ENCODE measurements at places on chromosomes 16 and 17.
A peak's percentile ranks its signal among the peaks of the same experiment; 100 is the strongest.

DNA sequence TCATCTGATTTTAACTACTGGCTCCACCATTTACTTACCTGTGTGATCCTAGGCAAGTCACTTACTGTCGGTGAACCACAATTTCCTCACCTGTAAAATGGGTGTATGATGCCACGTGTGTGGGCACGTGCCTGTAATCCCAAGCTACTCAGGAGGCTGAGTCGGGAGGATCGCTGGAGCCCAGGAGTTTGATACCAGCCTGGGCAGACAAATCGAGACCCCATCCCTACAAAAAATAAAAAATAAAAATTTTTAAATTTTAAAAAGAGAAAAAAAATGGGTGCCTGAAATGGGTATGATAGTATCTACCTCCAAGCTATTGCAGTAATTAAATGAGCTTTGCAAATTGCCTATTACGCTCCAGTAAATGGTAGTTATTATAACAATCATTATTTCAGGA, 225.3 kb downstream of the CCDC182 start:
- no peak for DNase-seq

DNA sequence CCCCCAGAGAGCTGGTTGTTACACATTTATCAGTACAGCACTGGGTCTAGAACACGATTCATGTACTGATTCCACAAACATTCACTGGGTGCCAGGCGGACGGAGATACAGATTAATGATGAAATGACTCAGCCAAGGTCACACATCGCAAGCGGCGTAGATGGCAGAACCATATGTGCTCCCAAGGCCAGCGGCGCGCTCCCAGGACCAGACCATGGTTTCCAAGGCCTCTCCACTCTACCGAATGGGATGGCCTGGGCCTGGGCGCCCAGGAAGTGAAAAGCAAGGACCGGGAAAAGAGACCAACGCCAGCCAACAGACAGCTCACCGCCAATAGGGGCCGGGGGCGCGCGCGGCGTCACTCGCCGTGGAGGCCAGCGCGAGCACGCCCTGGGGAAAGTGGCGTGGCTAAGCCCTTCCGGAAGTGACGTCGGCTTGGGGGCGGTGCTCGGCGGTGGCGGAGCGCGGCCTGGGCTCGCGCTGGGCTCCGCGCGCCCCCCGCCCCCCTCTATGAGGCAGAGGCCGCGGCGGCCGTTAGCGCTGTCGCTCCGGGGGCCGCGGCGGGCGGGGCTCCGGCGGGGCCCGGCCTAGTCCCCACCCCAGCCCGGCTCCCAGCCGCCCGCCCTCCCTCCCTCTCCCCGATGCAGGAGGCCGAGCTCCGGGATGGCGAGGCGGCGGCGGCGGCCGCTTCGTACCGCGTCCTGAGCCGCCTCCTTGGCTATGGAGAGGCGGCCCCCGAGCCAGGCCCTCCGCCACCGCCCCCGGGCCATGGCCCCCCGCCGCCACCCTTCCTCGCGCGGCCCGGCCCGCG, at the start of gene SOCS7:
Gene SOCS7, plus strand, starts transcription at position 433 of the 811 bp plus-strand sequence. Its CDS starts 209 bp downstream, at position 642.
- DNase-seq, result peak; percentile 94

DNA sequence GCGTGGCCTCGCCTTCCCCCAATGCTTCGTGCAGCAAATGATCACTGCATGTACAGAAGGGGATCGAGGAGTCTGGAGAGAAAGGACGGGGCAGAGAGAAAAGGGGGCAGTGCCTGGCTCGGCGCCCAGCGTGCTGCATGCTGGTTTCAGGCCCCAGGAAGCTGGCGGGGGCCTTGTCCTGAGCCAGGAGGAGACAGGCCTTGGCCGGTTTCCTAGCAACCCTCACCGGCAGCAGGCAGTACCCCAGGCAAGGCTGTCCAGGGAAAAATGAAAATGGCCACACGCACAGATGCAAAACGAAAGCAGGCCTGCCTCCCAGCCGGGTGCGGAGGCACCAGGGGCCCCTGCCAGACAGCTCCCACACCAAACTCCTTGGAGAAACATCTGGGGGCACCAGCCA, 126.3 kb downstream of the ZFHX3 start:
- DNase-seq, result peak; percentile 74

DNA sequence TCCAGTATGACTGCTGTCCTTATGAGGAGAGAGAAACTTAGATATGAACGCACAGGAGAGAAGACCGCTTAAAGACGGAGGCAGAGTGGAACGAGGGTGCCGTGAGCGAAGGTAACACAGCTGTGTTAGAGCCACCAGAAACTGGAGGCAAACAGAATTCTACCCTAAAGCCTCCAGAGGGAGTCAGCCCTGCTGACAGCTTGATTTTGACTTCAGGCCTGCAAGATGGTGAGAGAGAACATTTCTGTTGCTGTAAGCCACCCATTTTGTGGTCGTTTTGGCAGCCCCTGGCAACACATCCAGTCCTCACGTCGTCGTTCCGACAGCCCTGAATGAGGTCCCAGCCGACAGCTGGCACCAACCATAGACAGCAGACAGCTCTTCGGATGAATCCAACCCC, 2.8 kb upstream of the SPATA2L start:
- DNase-seq, result no peak

DNA sequence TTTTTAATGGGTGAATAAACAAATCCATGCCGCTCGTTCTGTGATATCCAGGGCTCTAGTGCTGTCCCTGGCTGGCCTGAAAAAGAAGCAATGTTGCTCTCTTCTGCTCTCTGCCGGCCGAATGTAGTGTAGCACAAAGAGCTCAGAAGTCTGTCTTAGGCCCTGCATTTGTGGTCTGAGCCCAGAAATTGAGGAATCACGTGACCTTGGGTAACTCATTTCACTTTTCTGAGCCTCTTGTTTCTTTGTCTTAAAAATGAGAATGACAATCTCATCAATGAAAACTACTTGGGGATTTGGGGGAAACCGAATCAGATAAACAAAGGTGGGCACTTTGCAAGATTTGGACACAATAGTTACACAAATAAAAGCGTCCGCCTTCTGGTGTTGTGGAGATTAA, 381.6 kb upstream of the ASIC2 start:
- DNase-seq, result peak; percentile 39

DNA sequence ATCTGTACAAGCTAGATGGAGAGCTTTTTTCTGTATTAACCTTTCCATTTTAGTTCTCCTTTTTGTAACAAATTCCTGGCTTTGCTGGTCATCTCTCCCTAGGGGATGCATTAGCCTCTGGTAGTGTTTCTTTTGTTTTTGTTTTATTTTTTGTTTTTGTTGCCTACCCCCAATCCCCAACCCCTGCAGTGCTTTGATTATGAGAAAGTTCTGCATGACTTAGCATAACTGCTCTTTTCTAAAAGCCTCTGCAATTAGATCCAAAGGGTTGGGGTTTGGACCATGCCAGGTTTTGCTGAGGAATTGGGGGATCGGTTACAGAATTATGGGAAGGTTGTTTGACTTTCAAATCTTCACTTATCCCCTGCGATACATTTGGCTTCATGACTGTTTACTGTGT, 98.2 kb downstream of the ADAMTS18 start:
- DNase-seq, result peak; percentile 32

- DNase-seq, result no peak
Measured at GRCh38 chr16:4214215-4214621, 27.7 kb downstream of the SRL start.

DNA sequence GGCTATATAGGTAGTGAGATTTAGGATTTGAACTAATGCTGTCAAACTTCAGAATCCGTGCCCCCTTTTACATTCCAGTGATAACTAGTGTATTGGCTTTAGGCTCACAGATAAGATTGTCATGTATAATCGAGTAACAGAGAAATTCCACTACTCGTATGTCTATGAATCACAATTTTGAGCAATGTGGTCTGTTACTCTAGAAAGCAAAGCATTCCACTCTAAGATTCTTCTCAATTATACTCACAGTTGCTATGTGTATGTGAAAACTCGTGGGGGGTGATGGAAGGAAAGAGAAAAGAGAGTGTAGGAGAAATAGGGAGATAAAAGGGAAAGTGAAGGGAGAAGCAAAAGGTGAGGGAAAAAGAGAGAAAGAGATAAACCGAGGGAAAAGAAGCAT, 1175.1 kb upstream of the GOT2 start:
- DNase-seq, result no peak

GRCh38 chr17:5931616-5932015, 138.6 kb upstream of the WSCD1 start:
- DNase-seq, result no peak

DNA sequence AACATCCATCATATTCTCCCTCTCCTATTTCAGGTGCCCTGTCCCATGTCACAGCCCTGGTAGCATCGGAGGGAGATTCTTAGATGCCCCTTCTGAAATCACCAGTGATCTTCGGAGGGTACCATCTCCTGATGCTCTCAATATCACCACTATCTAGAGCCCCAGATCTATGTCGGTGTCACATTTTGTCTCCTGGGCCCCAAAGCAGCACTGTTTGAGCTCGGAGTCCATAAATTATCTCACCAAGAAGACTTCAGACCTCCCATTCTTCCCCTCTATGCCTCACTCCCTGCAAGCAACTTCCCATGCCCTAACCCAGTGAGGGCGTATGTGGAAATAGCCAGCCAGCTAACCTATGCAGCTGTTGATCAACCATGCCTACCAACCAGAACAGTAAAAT, 51.5 kb upstream of the NLK start:
- DNase-seq, result no peak

- DNase-seq, result no peak
Measured at GRCh38 chr17:10309003-10309974, 63.5 kb downstream of the MYH13 start.

- DNase-seq, result no peak
Measured at GRCh38 chr17:68320311-68320865, 29.1 kb downstream of the ARSG start.

Data from NCI-H345 (cell line).